ENCODE measurements at places on chromosomes 4 and X. TPM values are rescaled to one million over a fixed set of nuclear protein-coding genes. Genes with fewer than 3 reads are reported as not detected.

DNA sequence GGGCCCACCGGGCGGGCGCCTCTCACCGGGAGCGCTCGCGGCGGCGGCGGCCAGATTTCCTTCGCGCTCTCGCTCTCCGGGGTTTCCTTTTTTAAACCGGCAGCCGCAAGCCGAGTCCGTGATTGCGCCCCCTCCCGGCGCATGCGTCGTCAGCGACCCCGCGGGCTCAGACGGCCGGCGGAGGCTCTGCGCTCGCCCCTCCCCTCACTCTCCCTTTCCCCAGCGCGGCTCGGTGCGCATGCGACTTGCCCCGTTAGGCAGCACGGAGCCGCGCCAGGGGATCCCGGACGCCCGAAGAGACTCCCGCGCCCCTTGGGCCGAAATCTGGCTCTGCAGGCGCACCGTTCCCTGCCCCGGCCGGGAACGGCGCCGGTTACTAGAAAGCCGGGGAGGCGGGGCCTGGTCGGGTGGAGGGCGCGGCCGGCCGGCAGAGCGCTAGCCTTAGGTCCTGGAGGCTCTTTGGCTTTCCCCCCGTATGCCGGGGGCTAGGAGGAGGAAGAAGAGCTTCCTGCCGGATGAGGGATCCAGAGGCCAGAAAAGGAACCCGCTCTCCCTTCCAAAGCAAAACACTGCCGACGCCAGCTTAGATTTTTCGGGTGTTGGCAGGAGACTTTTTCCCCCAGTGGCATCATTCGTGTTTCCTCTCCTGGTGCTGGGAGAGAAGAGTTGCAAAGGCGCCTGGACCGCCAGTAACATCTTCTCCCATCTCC, at the start of gene CLOCK:
CLOCK (minus strand) TSS at position 154 of the 710 bp plus-strand sequence. CDS start 64,124 bp downstream, outside the sequence.
- peak within 1 kb of the TSS; percentile 97 for H3K27ac ChIP-seq
- H3K4me1 ChIP-seq = peaks cover 2% of the 10 kb centered on the region
- no peaks in the 10 kb centered on the region for H3K36me3 ChIP-seq

GRCh38 chrX:90040807-90041206, 119.1 kb downstream of the TGIF2LX start:
- H3K36me3 ChIP-seq = no peaks in the 10 kb centered on the region
- no peak overlapping the region for H3K27ac ChIP-seq
- H3K4me3 ChIP-seq = no peak overlapping the region
- no peaks in the 10 kb centered on the region for H3K27me3 ChIP-seq
- DNase-seq = no peak

- no peaks in the 10 kb centered on the region for H3K27me3 ChIP-seq
- peak; percentile 69 for DNase-seq
- no peak overlapping the region for H3K4me3 ChIP-seq
- no peak overlapping the region for H3K27ac ChIP-seq
- no peaks in the 10 kb centered on the region for H3K4me1 ChIP-seq
- H3K36me3 ChIP-seq = no peaks in the 10 kb centered on the region
Observed at GRCh38 chr4:19677211-19677610, 574.5 kb upstream of the SLIT2 start.

GRCh38 chr4:60250657-60251056, 949.5 kb upstream of the ADGRL3 start:
- DNase-seq = no peak
- H3K36me3 ChIP-seq = no peaks in the 10 kb centered on the region
- H3K27ac ChIP-seq = no peak overlapping the region

FAM120C gene
- total RNA-seq = 6.1 TPM

GRCh38 chrX:11461201-11462001, 168.2 kb downstream of the AMELX start:
- no peak overlapping the region for H3K27ac ChIP-seq
- no peak for DNase-seq
- H3K36me3 ChIP-seq = no peaks in the 10 kb centered on the region
- H3K4me1 ChIP-seq = no peaks in the 10 kb centered on the region
- peaks cover 6% of the 10 kb centered on the region for H3K27me3 ChIP-seq

DNA sequence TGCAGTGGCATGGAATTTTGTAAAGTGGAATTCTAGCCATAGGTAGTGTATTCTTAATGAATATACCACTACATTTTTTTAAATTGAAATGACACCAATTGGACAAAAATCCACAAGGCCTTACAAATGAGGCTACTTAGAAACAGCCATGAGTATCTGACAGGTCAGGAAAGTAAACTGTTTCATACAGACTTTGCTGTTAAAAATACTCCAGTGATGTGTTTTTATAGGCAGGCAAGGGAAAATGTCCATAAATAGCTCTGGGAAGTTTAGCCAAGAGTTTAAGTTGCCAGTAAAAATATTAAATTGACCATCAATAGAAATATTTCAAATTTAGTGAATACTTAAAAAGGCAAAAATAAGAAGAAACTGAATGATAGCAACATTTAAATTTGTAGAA, 41.8 kb upstream of the PDLIM5 start:
- H3K4me1 ChIP-seq = peaks cover 5% of the 10 kb centered on the region
- DNase-seq = peak; percentile 82
- H3K27ac ChIP-seq = peak overlapping the region; percentile 62
- H3K36me3 ChIP-seq = no peaks in the 10 kb centered on the region

SHISA3 gene
- 1.9 TPM for total RNA-seq

NOX1 gene
- not detected for total RNA-seq

CABS1 gene
- not detected for total RNA-seq

CENPVL1 gene
- not detected for total RNA-seq

GRCh38 chr4:81049907-81050306, 19.4 kb downstream of the BMP3 start:
- no peak overlapping the region for H3K4me3 ChIP-seq
- DNase-seq = peak; percentile 92
- H3K27me3 ChIP-seq = no peaks in the 10 kb centered on the region
- no peaks in the 10 kb centered on the region for H3K36me3 ChIP-seq
- H3K4me1 ChIP-seq = peaks cover 5% of the 10 kb centered on the region
- no peak overlapping the region for H3K27ac ChIP-seq

DNA sequence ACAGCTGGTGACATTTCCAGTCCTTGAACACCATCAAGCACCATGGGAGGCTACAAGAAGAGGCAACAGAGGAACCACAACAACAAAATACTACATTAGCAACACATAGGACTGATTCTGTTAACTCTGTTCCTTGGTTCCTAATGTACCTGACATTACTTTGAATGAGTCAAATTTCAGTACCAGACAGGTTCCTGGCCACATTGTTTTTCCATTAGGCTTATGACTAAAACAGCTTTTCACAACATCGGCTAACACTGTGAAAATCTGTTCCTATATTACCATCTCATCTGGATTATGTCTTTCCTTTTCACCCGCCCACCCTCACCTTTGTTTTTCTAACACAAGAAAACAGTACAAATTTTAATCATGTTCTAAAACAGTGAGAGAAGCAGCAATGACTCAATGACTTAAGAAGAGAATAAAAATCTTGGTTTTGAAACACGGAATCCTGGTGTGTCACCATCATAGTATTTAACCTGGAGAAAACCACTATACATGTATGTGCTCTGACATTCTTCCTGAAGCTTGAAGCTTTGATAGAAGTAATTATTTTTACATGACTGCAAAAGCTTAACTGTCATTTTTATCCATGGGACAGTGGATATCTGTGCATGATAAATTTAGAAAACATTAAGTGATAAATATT, 143.9 kb downstream of the SCFD2 start:
- no peaks in the 10 kb centered on the region for H3K4me1 ChIP-seq
- H3K27ac ChIP-seq = no peak overlapping the region
- H3K36me3 ChIP-seq = no peaks in the 10 kb centered on the region
- no peaks in the 10 kb centered on the region for H3K27me3 ChIP-seq
- H3K4me3 ChIP-seq = no peak overlapping the region

DNA sequence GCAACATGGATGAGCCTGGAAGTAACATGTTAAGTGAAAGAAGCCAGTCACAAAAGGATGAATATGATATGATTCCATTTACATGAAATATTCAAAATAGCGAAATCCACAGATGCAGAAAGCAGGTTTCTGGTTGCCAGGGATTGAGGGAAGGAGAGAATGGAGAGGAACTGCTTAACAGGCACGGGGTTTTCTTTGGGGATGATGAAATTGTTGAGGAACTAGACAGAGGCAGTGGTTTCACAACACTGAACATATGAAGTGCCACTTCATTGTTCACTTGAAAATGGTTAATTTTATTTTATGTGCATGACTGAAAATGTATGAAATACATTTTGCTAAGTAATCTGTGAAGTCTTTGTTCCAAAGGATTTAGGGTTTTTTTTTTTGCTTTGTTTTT, 182.5 kb upstream of the TBL1X start:
- peaks cover 22% of the 10 kb centered on the region for H3K27me3 ChIP-seq
- no peak overlapping the region for H3K27ac ChIP-seq
- no peaks in the 10 kb centered on the region for H3K36me3 ChIP-seq
- no peak overlapping the region for H3K4me3 ChIP-seq
- peak; percentile 27 for DNase-seq

- H3K4me1 ChIP-seq = no peaks in the 10 kb centered on the region
- H3K36me3 ChIP-seq = no peaks in the 10 kb centered on the region
- no peak overlapping the region for H3K27ac ChIP-seq
- H3K27me3 ChIP-seq = no peaks in the 10 kb centered on the region
Observed at GRCh38 chrX:27966492-27966891, 14.8 kb downstream of the DCAF8L1 start.

DCK gene
- 12.9 TPM for total RNA-seq

GRCh38 chrX:36422368-36422767, 502.8 kb downstream of the CFAP47 start:
- no peaks in the 10 kb centered on the region for H3K36me3 ChIP-seq
- no peak overlapping the region for H3K4me3 ChIP-seq
- H3K27me3 ChIP-seq = no peaks in the 10 kb centered on the region
- no peak overlapping the region for H3K27ac ChIP-seq
- DNase-seq = no peak

HMX1 gene
- 0.09 TPM for total RNA-seq

- DNase-seq = no peak
- peaks cover 3% of the 10 kb centered on the region for H3K4me1 ChIP-seq
- H3K27ac ChIP-seq = no peak overlapping the region
- H3K27me3 ChIP-seq = no peaks in the 10 kb centered on the region
Observed at GRCh38 chr4:16461362-16461761, 235.1 kb upstream of the TAPT1 start.

DNA sequence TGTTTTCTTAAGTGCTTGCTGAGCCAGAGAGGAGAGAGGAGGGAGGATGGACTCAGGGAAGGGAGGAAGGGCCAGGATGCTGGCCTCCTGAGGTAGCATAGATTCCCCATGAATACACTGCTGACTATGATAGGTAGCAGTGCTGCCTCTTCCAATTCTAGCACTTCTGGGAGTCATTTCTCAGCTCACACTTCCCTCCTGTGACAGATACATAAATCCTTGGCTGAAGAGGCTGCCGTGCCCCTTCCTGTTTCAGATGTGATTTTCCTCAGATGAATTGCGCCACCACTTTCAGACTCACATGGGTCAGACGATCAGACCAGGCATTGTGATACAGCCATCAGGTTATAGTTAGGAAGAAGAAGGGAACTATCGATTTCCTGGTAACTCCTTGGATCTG, 22.4 kb downstream of the TSC22D3 start:
- H3K27me3 ChIP-seq = peaks cover 46% of the 10 kb centered on the region
- no peak overlapping the region for H3K27ac ChIP-seq
- no peak overlapping the region for H3K4me3 ChIP-seq
- DNase-seq = no peak
- H3K36me3 ChIP-seq = no peaks in the 10 kb centered on the region

- H3K36me3 ChIP-seq = no peaks in the 10 kb centered on the region
- no peaks in the 10 kb centered on the region for H3K27me3 ChIP-seq
- no peak overlapping the region for H3K4me3 ChIP-seq
Observed at GRCh38 chr4:83932750-83933391, 397.0 kb downstream of the GPAT3 start.

DNA sequence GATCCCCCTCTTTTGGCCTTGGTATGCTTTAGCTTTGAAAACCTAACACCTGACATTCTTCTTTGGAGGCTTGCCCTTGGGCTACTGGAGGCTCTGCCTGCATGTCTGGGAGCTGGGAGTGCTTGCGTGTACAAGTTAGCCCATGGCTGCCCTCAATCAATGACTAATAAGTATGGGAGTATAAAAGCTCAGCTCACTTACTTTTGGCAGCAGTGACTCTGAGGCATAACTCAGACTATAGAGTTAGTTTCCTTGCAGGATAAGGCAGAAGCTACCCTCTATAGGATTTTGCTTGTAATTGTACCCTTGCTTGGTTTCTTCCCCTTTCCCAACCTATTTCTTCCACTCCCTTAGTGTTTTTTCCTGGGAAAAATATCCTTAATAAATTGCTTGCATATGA, 247.9 kb downstream of the PPP1R2C start:
- H3K4me1 ChIP-seq = no peaks in the 10 kb centered on the region
- no peaks in the 10 kb centered on the region for H3K36me3 ChIP-seq
- no peak overlapping the region for H3K4me3 ChIP-seq
- no peak overlapping the region for H3K27ac ChIP-seq
- peaks cover 7% of the 10 kb centered on the region for H3K27me3 ChIP-seq

GRCh38 chr4:76982638-76983584, 33.4 kb downstream of the SEPTIN11 start:
- H3K27ac ChIP-seq = peak overlapping the region; percentile 43
- no peak for DNase-seq
- no peaks in the 10 kb centered on the region for H3K27me3 ChIP-seq
- H3K4me1 ChIP-seq = peaks cover 49% of the 10 kb centered on the region

- H3K4me3 ChIP-seq = no peak overlapping the region
- H3K4me1 ChIP-seq = no peaks in the 10 kb centered on the region
- no peak overlapping the region for H3K27ac ChIP-seq
- no peaks in the 10 kb centered on the region for H3K27me3 ChIP-seq
Observed at GRCh38 chr4:4443821-4444220, 56.9 kb downstream of the NSG1 start.

DNA sequence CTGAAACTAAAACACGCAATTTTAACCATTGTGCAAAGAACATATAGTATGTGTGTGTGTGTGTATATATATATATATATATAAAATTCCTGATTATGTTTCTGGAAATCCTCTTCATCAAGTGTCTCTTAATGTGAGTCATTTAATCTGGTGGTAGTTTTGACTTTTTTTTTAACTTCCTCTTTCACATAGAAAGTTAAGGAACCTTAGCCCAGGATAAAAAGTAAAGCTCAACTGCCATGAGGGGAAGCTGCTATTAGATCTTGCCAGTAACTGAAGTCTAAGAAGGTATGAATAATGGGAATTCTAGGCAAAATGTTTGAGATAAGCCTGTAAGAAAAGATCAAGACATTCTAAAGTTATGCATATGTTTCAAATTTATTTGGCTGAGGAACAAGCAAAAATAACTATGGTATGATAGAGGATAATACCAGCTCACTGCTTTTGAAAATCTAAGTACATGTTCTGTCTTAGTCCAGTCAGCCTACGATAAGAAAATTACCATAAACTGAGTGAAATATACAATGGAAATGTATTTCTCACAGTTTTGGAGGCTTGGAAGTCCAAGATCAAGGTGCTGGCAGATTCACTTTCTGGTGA, 757.0 kb downstream of the TRAM1L1 start:
- H3K4me1 ChIP-seq = no peaks in the 10 kb centered on the region
- H3K27ac ChIP-seq = no peak overlapping the region
- no peak overlapping the region for H3K4me3 ChIP-seq
- no peak for DNase-seq
- no peaks in the 10 kb centered on the region for H3K27me3 ChIP-seq
- H3K36me3 ChIP-seq = no peaks in the 10 kb centered on the region
